Suppressor macrophage (primary cell): ENCODE measurements at places on chromosomes 6 and 20.

- peak; percentile 72 for DNase-seq
Measured at GRCh38 chr20:39268981-39269461, 306.9 kb downstream of the DHX35 start.

DNA sequence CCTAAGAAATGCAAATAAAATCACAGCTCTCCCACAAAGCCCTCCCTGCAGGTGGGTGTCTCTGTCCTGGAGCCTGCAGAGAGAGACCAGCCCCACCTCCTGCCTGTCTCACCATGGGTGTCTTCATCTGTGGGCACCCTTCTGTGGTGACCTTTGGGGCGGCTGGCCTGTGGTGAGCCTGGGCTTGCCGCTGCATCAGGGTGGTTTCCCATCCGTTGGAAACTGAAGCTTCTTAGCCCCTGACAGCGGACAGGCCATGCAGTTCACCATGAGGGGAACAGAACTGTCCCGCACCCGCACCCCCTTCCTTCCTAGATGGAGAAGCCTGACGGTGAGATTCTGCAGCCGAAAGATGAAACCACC, 42.3 kb upstream of the FRMD1 start:
- DNase-seq: no peak

GRCh38 chr6:5094327-5094726, 9.2 kb downstream of the PPP1R3G start:
- no peak for DNase-seq

DNA sequence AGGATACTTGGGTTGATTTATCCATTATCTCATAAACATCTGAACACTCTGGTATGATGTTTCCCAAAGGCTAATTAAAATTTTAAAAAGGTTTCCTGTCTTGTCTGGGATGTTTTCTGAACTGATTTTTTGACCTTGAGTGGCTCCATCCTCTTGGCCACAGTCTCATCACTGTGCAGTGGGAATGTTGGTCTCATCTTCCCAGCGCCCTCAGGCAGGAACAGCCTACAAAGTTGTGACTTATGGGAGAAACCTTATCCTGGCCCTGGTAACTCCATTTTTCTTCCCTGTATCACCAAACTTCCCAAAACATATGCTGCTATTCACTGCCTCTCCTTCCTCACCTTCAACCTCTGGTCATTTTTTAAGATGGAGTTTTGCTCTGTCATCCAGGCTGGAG, 6.8 kb upstream of the BPIFA3 start:
- DNase-seq: no peak

DNA sequence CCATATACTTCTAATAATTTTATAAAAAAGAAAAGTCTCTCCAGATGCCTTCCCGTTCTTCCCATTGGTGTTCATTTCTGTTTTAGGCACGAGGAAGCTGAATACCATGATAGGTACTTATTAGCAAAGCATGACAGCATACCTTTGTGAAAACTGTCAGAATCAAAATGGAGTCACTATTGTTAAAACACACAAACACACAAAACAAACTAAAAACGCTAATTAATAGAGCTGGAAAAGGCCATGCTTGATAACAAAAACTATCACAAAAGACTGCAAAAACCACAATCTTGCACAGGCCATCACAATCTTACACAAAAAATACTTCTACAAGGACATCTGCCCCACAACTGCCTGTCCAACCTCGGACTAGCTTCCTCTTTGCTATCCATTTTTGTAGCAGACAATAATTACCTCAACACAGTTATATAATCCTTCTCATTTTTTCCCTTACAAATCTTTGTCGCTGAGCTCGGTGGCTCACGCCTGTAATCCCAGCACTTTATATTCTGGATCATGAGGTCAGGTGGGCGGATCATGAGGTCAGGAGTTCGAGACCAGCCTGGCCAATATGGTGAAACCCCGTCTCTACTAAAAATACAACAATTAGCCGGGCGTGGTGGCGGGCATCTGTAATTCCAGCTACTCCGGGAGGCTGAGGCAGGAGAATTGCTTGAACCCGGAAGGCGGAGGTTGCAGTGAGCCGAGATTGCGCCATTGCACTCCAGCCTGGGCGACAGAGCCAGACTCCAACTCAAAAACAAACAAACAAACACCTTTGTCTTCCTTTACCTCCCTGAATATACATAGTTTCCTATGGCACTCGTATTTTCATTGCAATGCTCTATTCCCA, 3.2 kb upstream of the ABT1 start:
- DNase-seq: no peak

DNA sequence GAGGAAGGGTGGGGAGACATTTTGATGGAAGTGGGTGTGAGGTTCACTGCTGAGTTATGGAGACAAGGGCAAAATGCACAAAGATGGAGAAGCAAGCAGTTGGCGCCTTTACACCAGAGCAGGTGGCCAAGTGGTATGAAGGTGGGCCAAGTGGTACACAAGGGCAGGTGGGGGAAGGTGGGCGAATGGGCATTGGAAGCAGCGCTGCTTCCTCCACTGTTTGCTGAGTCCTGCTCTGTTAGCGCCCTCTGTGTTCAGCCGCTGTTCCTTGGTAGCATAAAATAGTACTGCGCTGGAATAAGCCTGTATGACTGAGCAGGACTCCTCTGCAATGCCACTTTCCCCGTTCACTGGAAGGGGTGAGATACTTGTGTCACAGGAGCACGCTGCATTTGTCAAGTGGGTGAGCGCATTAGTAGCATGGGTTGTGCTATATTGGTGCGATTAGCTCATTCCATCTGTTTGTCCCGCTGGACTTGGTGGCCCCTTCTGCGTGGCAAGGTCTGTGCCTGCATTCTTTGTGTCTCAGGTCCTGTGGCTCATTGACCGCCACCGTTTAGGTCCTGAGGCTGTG, 116.4 kb downstream of the TOX2 start:
- DNase-seq: no peak

DNA sequence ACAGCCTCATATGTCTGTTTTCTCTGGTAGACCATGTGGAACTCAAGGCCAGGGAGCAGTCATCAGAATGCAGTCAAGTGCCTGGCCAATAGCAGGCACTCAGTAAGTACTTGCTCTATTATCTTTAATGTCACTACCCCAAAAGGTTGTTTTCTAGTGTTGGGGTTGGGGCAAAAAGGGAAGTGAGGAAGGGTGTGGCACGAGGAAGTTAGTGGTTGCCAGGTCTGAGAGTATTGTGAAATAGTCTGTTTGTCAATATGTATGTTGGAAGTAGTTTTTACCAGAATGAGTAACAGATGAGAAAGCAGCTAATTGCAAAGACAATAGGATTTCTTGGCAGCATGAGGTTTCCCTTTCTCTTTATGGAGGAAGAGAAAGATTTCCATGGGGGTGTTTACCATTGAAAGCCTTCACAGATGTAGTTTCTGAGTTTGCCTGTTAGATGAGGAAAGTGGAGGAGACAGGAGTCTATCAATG, 59.5 kb upstream of the ARMH2 start:
- peak; percentile 92 for DNase-seq

- DNase-seq: no peak
Measured at GRCh38 chr6:38179794-38180430, 360.4 kb downstream of the ZFAND3 start.

- DNase-seq: no peak
Measured at GRCh38 chr6:158768436-158768835, 50.7 kb downstream of the EZR start.
